ENCODE measurements at places on chromosomes 2 and 18.

- no peak for DNase-seq
These were observed 102.9 kb downstream of the PRKCE start for GRCh38 chr2:45754131-45755010.

DNA sequence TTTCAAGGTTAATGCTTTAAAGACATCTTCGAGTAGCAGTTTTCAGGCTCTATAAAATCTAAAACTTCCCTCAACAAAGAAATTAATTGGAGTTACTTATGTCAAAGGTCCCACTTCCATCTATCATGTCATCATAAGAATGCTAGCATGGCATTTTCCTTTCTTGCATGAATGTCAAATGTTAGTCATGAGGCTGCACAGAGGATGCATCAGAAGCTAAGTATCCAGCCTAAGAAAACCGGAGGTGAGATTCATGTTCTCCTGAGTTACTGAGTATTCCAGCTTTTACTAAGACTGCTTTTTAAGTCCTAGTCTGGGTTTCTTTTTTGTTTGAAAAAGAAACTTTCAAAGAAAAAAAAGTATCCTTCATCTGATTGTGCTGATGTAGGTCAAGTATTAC is 130.6 kb upstream of the CDH19 start:
- DNase-seq: no peak

- no peak for DNase-seq
These were observed 14.7 kb downstream of the NRP2 start for GRCh38 chr2:205696927-205697441.

DNA sequence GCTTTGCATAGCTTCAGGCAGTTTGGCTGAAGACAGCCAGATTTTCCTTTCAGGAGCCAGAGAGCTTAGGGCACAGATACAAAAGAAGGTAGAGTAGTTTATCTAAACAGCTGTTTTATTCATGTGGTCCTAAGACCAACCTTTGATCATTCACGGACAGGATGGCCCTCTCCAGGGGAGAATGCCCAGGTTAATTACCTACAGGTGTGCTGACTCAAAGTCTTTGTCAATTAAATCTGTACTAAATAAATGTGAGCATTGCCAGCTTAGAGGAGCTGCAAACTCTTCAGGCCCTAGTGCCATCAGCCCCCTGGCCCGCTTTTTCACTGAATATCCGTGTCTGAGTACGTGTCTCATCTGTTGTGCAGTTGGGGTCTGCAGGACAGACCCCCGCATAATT is 554.7 kb downstream of the NUP35 start:
- DNase-seq: no peak

DNA sequence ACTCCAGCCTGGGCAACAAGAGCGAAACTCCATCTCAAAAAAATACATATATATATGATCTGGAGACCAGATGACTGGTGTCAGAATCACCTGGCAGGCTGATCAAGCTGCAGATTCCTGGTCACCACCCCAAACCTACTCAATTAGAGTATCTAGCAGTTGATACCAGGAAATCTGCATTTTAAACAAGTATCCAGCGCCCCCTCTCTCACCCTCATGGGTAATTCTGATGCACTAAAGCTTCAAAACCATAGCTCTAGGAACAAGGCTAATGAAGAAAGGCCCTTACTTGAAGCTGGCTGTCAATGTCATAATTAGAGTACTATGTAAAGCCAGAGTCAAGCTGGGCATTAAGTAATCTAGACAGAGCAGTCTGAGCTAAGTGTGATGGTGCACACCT is 25.0 kb upstream of the PCBP1 start:
- no peak for DNase-seq

- no peak for DNase-seq
These were observed 32.9 kb downstream of the RMC1 start for GRCh38 chr18:23536204-23536603.

DNA sequence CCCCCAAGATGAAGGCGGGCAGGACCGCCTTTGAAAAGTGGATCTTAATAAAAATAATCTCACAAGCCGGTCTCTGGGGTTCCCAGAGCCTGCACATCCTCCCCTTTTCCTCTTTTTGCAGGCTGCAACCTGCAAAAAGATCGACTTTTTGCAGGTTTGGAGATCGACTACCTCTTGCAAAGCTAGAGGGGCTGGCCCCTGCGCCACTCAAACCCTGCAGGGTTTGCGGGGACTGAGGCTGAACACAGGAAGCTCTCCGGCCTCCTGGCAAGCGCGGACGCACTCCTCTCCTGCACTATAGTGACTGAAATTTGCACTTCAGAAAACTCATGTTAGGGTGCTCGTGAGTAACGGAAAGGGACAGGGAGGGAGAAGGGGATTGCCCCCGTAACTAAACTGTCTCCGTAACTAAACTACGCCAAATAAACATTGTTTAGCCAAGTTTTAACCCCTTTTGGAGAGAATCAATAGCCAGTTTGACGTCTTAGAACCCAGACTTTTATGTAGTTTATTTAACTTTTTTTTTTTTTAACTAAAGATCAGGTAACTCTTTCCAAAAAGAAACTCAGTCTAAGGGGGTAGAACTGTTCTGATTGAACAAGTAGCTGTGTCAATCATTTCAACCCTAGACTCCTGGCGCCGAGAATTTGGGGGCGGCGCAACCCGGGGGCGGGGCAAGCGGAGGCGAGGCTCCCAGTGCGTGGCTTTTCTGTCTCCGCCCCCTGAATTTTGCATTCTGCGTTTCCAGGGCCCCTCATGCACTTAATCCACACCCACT is 2.5 kb downstream of the IGFBP5 start:
- DNase-seq: peak; percentile 97

- DNase-seq: no peak
These were observed 219.3 kb downstream of the PIEZO2 start for GRCh38 chr18:10930076-10930475.

DNA sequence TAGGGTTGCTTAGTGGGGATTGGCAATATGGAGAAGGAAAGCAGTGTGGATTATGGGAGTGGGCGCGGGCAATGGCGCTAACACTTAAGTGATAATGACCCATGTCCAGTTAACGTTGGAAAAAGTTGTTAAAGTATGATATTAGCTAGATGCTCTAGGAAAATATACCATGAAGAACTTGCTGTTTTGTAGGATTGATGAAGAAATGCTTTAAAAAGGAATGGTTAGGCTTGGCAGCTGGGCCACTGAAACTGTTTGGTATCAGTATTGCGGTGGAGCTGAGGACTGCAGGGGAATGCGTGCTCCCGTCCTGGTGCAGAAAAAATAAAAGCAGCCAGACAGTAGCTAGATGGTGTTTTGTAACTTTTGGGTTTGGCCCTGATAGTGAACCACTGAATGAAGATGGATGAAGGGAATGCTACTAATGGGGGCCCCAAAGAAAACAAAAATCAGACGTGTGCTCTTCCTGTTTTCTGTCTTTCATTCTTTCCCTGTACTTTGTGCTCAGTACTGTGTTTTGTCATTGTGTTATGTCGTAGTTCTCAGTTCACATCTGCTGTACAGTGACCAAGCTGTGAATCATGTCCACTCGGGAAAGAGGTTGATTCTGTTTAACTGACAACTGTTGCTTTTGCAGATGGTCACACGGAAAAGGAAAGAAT is 999 bp downstream of the INSIG2 start:
- no peak for DNase-seq

DNA sequence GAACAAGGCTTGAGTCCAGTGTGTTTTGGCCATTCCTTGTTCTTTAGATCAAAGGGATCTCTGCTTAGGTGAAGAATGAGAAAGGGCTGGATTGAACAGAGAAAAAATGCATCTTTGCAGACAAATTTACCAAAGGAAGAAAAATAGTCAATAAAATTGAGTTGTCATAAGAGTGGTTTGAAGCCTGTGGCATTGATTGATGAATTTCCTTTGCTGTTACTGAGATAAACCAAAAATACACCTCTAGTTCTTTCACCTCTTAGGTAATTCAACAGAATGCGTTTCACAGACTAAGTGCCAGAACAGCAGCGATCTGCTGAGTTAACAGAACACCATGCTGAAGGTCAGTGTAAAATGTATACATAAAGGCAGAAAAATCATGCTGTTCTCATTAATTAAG is 96.8 kb downstream of the SPHKAP start:
- DNase-seq: no peak

GRCh38 chr2:230779126-230779525 is 66.5 kb downstream of the CAB39 start:
- DNase-seq: no peak

GRCh38 chr2:31055938-31056337 is 82.3 kb downstream of the GALNT14 start:
- no peak for DNase-seq

- no peak for DNase-seq
These were observed 499.5 kb upstream of the CHAC2 start for GRCh38 chr2:53268086-53268485.

- no peak for DNase-seq
These were observed 106.3 kb upstream of the SEC11C start for GRCh38 chr18:59033359-59033758.

GRCh38 chr2:162301151-162301804 is 17.2 kb downstream of the IFIH1 start:
- no peak for DNase-seq

- no peak for DNase-seq
These were observed 27.0 kb downstream of the UXS1 start for GRCh38 chr2:106167067-106167466.

GRCh38 chr18:3985664-3986063 is 469.4 kb downstream of the DLGAP1 start:
- no peak for DNase-seq

GRCh38 chr2:152493417-152493816 is 158.4 kb downstream of the FMNL2 start:
- no peak for DNase-seq

DNA sequence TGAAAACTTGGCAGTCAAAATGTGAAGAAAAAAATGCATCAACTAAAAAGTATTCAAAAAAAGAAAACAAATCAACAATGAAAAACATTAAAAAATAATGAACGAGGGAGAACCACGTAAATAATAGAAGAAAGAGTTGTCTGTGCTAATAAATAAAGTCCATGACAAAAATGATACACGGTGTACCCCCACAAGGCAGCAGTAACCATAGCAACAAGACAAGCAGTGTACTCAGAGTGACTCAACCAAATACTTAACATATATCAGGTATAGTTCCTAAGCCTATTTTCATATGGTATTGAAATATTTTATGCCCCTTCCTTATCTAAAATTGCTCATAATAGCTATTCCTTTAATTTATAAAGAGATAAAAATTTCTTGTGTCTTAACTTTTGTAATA is 162.3 kb upstream of the TMEM200C start:
- no peak for DNase-seq

DNA sequence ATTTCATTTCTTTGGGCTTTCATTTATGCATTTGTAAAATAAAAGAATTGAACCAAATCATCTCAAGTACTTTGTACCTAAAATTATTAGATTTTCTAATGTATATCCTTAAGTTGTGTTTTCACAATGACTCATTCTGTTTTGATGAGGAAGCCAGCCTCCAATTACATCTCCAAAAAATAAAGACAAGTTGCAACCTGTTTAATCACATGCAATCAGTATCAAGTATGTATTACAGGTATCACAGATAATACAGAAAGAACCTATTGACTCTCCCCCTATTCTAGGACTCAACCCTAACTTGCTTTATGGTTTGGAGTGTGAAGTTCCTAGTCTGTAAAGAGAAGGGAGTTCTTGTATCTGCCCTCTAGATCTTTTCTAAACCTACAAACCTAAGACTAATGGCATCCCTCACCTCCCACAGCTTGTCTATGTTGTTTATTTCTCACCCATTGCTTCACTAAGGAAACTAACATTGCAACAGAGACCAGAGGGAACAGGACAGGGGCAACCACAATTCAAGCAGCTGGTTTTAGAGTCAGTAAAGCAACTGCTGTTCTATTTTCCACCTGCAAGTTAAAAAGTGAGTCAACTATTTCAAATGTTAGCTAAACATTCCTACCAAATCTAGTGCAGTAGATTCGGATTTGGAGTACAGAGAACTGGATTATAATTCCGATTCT is 141.1 kb upstream of the ETAA1 start:
- no peak for DNase-seq

DNA sequence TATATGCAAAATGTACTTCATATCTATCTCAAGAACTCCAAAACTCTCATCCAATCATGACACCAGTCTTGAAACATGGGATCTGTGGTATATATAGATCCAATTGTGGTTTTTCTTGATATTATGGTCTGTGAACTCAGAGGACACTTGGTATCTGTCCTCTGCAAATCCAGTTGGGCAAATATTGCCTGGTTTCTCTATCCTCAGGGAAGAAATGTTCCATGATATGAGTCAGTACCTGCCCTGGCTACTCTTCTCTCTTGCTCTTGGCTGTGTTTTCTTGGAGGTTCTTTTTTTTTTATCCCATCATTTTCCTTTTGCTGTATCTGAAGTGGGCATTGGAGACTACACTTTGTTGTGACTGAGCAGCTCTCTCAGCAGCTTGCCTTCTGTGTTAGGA is 10.9 kb downstream of the NBEAL1 start:
- DNase-seq: no peak

DNA sequence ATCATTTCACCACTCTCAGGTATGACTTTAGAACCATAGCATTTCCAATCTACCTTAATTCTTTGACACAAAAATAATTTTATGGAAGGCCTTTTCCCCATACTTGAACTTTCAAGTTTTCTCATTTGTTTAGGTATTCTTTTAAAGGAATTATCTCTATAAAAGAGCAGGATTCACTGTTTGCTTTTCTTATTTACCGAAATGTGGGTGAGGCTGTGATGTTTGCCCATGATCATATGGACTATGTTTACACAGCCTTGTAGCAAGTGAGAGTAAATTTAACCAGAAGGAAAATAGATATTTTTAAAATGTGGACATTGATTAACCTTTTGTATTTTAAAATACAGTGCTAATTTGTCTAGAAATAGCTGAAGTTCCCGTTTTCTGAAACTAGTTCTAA is 26.3 kb downstream of the CAB39 start:
- DNase-seq: no peak

DNA sequence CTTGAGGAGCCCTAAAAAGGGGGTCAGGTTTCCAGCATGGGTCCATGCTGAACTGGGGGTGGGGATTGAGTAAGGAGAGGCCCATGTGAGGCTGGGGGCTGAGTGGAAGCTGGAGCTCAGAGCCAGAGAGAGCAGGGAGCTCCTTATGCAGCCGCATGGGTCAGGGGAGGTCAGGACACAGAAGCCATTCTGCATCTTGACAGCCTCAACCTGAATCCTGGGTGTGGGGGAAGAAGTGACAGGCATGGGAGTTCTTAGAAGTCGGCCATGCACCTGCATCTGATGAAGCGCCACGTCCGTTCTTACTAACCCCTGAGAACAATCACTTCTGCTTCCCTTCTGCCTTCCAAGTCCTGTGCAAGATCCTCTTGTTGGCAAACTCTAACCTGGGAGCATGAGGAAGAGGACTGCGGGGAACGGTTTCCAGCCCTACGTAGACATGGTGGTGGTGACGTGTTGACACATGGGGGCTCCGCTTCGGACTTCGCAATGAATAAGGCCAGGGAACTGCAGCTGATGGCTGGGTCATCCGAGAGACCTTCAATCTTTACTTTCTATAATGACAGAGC is 22.3 kb downstream of the GNLY start:
- no peak for DNase-seq

- no peak for DNase-seq
These were observed 64.0 kb upstream of the YWHAQ start for GRCh38 chr2:9694661-9695234.

GRCh38 chr2:147630585-147630984 is 214.2 kb upstream of the ACVR2A start:
- DNase-seq: no peak

Measured in tibial artery (tissue), 4 donors.